ENCODE measurements at places on chromosomes 7 and 10.
A peak's percentile ranks its signal among the peaks of the same experiment; 100 is the strongest.

- peaks cover 16% of the 10 kb centered on the region for H3K36me3 ChIP-seq
- H3K4me1 ChIP-seq: peaks cover 62% of the 10 kb centered on the region
Measured at GRCh38 chr10:124625831-124626238, 118.3 kb downstream of the FAM53B start.

DNA sequence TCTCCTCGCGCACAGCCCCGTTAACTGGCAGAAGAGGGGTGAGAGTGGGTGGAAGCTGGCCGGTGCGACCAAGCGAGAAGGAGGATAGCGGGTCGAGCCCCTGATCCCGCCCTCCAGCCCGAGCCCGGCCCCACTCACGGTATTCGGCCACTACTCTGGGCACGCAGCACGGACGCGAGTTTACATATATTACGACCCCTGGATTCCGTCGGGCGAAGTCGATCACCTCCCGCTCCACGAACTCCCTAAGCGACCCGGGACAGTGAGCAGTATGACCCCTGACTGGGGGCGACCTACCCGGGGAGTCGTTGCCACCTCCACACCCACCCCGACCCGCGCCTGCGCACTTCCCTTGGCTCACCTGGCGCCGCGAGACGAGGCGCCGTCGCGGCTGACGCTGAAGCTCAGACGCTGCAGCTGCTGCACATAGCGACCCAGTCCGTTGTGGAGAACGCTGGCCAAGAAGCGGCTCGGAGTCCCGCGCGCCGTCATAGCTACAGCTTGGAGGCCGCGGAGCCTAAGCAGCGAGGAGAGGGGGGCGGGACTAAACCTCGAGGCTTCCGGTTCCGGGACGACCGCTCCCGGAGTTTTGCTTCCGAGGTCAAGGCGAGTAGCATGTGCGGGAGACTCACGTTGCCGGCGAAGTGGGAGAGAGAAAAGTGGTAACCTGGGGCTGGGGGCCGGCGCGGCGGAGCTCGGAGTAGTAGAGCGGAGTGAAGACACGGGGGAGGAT lies at the start of the genes MRPL43 and TWNK:
Gene MRPL43, minus strand, starts transcription at position 546 of the 733 bp plus-strand sequence. Its CDS starts 54 bp downstream, at position 492.
Gene TWNK, plus strand, starts transcription at position 592 of the 733 bp plus-strand sequence. CDS start 668 bp downstream, outside the sequence.
- DNase-seq: peak; percentile 87
- H3K4me3 ChIP-seq: peak within 1 kb of the TSS; percentile 91
- no peaks in the 10 kb centered on the region for H3K27me3 ChIP-seq
- H3K27ac ChIP-seq: peak within 1 kb of the TSS; percentile 71
- H3K36me3 ChIP-seq: peaks cover 23% of the 10 kb centered on the region

- no peak for DNase-seq
- peaks cover 25% of the 10 kb centered on the region for H3K36me3 ChIP-seq
- H3K4me3 ChIP-seq: no peak overlapping the region
- H3K27me3 ChIP-seq: no peaks in the 10 kb centered on the region
- no peak overlapping the region for H3K27ac ChIP-seq
- H3K4me1 ChIP-seq: no peaks in the 10 kb centered on the region
Measured at GRCh38 chr10:15113766-15114165, 16.6 kb downstream of the RPP38 start.

DNA sequence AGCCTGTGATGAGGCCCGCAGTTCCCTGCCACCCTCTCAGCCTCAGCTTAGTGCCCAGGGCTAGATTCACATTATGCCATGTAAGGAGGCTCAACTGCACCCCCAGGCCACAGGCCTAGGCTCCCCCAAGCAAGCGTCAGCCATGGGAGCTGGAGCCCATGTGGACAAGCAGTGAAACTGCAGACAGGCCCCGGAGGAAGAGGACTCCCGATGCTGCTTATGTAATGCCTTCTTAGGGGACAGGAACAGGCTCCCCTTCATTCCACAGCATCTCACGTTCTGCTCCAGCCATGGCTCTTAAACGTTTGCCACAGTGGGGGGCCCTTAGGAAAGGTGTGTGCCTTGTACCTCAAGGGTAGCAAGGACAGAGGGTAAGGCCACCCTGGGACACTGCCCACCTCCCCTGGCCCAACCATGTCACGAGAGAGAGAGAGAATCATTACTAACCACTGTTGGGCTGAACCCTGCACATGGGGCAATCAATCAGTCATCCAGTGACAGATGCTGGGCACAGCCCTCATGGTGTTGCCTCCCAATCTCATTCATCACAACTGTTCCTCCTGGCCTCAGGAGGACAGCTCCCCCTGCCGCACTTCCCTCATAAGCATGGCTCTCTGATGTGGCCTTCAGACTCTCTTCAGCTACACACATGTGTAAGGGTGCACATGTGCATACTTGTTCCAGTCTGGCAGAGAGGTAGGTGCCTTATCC lies 263.0 kb downstream of the GRID1 start:
- no peak overlapping the region for H3K4me3 ChIP-seq
- no peak for DNase-seq
- no peak overlapping the region for H3K27ac ChIP-seq
- H3K36me3 ChIP-seq: no peaks in the 10 kb centered on the region
- no peaks in the 10 kb centered on the region for H3K27me3 ChIP-seq

DNA sequence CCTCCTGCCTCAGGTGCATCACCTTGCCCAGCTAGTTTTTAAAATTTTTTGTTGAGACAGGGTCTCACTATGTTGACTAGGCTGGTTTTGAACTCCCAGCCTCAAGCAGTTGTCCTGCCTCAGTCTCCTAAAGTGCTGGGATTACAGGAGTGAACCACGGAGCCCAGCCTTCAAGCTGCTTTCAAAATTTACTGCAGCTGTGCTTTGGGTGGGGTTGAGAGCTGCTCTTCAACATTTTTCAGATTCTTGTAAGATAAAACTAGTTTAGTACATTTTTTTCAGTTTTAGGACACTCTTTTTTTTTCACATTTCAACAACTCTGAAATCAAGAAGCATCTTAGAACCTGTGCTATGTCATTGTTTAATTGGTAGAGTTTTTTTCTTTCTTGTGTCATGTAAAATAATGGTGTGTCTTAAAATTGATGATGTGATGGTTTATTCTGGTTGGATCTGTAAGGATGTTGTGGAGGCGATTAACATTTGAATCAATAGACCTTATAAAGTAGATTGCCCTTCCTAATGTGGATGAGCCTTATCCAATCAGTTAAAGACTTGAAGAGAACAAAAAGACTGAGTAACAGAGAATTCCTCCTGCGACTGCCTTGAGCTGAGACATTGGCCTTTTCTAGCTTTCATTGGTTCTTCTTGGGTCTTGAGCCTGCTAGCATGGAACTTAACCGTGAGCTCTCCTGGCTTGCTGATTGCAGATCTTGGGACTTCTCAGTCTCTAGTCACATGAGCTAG lies 13.5 kb downstream of the PLEKHA8 start:
- H3K27me3 ChIP-seq: no peaks in the 10 kb centered on the region
- DNase-seq: no peak
- no peaks in the 10 kb centered on the region for H3K36me3 ChIP-seq
- no peaks in the 10 kb centered on the region for H3K4me1 ChIP-seq
